Smooth muscle cell of the brain vasculature (primary cell): ENCODE measurements at places on chromosomes 7 and 10.

GRCh38 chr10:97427571-97428179 is 1.7 kb downstream of the PGAM1 start:
- no peak for DNase-seq

DNA sequence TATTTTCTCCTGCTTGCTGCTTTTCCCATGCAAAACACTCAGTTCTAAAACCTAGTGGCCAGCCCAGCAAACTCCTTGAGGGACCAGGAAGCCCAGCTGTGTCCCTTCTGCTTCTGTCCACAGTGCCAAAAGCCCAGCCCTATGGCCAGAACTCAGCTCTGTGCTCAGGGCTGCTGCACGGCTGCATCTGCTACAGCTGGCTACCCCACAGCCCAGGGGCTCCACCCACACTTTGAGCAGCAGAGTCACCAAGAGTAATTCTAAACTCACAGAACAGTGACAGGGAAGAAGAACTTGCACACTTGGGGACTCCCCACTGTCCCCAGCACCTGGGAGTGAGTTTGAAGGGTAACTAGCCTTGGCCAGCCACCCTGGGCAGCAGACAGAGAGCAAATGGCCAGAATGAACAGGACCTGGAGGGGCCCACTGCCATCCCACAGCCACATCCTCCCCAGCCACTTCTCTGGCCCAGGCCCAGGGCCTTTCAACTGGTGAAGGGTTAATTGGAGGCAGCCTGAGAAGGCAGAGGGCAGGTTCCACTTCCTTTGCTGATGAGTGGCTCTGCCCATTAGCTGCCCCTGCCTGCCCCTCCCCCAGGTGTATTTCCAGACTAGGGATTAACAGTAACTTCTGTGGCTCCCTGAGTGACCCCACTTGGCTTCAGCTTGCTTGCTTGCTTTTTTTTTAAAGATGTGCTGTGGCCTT is 28.1 kb upstream of the TRIM8 start:
- DNase-seq, result no peak

- no peak for DNase-seq
Measured at GRCh38 chr7:75968561-75969001, 25.8 kb downstream of the TMEM120A start.

- no peak for DNase-seq
Measured at GRCh38 chr7:44757311-44757710, 8.7 kb downstream of the ZMIZ2 start.
